ENCODE measurements at places on chromosomes 12 and 14. TPM values are rescaled to one million over a fixed set of nuclear protein-coding genes. Genes with fewer than 3 reads are reported as not detected.

GRCh38 chr12:4285070-4285469, 11.5 kb downstream of the CCND2 start:
- no peak for DNase-seq

DNA sequence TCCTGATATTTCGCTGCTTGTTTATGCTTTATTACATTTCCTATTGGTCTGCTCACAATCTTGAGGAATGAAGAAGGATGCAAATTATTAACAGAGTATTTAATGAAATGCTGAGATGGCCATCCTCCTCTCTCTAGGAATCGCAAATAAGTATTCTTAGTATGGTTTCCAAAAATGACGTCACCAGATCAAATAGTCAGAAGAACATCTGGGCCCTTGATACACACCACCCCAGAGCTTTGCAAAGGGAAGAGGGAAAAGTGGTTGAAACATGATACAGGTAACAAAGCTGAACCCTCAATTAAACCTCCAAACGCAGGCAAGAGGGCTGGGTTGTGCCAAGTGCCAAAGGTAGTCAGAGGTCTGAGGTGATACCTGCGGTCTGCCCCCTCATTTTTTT, 107.3 kb downstream of the BCL11B start:
- no peak for DNase-seq

- DNase-seq, result no peak
Measured at GRCh38 chr12:124869059-124869665, 5.5 kb upstream of the SCARB1 start.

DNA sequence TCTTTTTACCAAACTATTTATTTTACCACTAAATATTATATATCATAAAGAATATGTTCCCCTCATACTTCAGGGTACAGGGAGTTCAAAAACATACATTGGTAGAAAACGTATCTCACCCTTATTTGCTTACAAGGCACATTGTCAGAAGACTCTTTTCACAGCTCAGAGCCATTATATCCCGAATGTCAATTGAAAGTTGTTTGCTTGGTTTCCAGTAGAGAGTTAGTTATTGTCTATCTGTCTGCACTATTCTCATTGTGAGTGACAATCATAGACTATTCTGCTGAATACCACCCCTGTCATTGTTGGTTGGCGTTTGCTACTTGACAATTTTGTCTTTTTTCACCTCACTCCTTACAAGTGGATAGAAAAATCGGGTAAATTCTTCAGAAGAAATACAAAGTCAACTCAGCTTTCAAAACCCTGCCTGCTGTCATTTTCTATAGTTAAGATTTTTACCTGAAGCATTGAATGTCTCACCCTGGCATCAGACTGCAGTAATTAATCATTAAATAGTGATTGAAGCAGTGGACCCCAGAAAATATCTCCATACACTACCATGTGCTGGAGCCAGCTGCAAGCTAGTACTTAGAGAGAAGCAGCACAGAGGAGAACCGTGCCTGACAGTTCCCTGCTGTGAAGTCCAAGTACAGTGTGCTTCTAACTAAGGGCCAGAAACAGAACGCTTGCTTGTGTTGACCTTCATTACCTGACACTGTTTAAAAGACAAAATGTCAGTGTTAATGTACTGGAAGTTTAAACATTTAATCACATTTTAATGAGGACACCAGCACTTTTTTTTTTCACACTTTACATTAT, 510.6 kb downstream of the RERGL start:
- no peak for DNase-seq

LRP1 gene
- total RNA-seq, result 37.1 TPM

GRCh38 chr12:16297521-16297920, 20.0 kb upstream of the SLC15A5 start:
- DNase-seq, result no peak

ZNF10 gene
- total RNA-seq, result 7.0 TPM

GRCh38 chr12:10673659-10674384, at the start of gene STYK1:
Gene STYK1 (minus strand): TSS chr12:10674052. CDS start chr12:10634618, 39,434 bp downstream.
- peak; percentile 52 for DNase-seq

GRCh38 chr12:107822356-107822755, 47.9 kb downstream of the ASCL4 start:
- no peak for DNase-seq

DNA sequence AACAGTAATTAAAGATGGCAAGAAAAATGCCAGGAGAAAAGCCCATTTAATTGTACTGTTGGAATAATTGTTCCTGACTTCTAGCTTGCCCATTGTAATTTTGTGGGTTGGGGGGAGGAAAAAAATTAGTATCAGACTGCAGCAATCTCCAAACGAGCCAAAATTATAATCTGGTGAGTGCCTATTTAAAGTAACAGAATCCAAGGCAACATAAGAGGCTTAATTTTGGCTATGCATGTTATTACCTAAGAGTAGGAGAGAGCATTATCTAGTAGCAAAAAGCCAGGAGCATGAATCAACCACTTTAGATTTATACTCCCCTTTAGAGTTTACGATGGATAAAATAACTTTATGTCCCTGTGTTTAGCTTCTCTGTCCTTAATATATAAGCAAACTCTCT, 14.6 kb upstream of the DENND5B start:
- no peak for DNase-seq

DNA sequence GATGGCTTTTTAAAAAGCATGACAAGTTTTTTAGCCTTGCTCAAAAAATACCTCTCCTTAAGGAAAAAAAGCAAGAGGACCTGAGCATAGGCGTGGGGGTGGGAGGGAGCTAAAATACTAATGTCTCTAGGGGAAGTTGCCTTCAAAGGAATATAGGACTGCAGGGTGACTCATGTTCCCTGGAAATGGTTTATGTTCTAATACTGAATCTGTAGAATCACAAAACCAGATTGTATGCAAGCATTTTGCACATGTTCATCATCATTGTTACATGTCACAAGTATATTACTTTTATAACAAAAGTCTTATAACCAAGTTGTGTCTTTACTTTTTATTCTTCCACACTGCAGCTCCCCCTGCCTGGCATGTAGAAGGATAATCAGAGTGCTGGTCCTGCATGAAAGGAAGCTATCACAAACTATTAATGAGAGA, 36.6 kb downstream of the GPR135 start:
- DNase-seq, result no peak

SPIC gene
- not detected for total RNA-seq

GRCh38 chr12:13843841-13844240, 137.6 kb downstream of the GRIN2B start:
- DNase-seq, result no peak

SLC24A4 gene
- total RNA-seq, result not detected

DNA sequence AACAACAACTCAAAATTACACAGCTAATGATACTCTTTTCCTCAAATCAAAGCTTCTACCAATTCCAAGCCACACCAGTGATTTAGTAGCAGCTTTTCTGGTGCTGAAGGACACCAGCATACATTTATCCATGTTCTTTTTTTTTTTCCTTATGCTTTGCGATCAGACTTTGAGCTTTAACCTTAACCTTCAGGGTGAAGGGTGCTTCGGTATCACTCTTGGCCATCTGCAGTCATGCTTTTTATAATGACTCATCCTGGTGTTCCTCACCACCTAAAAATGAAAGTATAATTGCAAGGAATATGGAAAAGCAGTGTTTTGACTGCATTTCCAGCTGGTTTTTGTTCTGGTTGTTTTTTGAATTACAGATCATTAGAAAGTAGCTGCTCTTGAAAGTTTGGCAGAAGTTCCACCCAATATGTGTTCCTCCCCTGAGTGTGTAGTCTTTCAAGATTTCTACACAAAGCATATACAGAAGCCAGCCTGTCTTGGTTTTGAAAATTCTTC, 1.3 kb upstream of the SLC41A2 start:
- DNase-seq, result peak; percentile 47

SDS gene
- total RNA-seq, result not detected

PRH2 gene
- total RNA-seq, result not detected

- no peak for DNase-seq
Measured at GRCh38 chr14:61932974-61933373, 170.8 kb downstream of the SNAPC1 start.

DNA sequence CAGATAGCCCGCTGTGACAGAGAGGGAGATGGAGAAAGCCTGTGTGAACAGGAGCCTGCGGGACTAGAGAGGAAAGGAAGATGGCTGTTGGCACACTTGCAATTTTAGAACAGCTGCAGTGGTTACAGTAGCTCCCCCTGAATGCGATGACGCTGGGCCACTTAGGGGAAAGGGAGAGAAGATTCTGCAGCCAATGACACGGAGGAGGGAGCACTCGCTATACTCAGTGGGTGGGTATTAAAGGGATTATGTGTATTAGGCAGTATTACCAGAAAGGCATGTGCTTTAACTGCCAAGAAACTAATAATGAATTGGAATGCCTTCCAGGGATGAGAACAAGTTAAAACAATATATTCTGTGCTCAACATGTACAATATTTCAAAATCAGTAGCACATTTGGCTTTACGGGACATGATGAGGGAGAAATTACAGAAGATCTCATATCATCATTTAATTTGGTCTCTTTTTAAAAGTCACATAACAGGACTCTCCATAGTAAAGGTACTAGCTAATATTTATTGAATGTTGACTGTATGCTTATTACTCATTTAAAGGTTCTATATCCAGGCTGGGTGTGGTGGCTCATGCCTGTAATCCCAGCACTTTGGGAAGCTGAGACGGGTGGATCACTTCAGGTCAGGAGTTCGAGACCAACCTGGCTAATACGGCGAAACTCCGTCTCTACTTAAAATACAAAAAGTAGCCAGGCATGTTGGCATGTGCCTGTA, 35.9 kb upstream of the FOS start:
- peak; percentile 93 for DNase-seq

HAL gene
- total RNA-seq, result not detected

OVCH1 gene
- not detected for total RNA-seq

GRCh38 chr12:26701604-26702215, 131.3 kb downstream of the ITPR2 start:
- DNase-seq, result peak; percentile 69

IL22 gene
- not detected for total RNA-seq

- no peak for DNase-seq
Measured at GRCh38 chr12:79920421-79921238, 14.3 kb downstream of the PPP1R12A start.

DNA sequence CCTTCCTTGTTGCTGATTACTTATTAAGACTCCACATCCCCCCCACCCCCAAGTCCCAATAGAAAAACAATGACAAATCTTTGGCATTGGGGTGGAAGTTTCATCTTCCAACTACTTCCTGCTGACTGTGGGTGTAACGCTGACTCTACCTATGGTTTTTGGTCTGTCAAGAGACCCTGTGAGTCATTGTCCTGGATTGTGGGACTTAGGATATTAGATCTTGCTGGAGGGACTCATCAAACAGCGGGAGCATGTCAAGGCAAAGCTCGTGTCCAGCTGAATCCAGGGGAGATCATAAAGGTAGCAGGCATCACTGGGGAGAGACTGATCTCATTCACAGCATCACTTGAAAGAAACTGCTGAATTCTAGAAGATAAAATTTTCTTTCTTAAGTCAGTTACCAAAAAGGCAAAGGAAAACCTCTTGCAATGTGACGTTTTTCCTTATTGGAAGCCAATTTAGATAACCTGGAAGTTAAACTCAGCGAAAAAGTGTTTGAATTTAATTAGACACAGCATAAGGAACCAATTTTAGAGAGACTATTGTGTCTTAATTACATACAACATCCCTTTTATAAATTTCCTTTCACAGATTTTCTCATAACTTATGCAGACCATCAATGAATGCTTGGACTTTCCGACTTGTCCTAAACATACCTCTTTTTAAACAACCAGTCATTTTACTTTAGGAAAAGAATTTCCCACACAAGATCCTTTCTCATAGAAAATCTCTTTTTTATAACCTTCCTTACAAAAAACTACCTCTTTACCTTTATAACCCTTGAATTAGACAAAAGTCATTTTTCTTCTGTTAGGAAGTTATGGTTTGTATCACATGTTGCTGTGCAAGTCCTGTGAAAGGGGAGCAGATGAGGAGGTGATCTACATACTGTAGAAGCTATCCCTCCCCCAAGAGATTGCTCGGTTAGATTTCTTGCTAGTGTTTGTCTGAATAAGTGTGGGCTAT, 94.6 kb upstream of the SCAF11 start:
- DNase-seq, result no peak

GRCh38 chr14:76834241-76834661, 8.0 kb downstream of the LRRC74A start:
- peak; percentile 24 for DNase-seq

SPTB gene
- total RNA-seq, result 9.2 TPM

DNA sequence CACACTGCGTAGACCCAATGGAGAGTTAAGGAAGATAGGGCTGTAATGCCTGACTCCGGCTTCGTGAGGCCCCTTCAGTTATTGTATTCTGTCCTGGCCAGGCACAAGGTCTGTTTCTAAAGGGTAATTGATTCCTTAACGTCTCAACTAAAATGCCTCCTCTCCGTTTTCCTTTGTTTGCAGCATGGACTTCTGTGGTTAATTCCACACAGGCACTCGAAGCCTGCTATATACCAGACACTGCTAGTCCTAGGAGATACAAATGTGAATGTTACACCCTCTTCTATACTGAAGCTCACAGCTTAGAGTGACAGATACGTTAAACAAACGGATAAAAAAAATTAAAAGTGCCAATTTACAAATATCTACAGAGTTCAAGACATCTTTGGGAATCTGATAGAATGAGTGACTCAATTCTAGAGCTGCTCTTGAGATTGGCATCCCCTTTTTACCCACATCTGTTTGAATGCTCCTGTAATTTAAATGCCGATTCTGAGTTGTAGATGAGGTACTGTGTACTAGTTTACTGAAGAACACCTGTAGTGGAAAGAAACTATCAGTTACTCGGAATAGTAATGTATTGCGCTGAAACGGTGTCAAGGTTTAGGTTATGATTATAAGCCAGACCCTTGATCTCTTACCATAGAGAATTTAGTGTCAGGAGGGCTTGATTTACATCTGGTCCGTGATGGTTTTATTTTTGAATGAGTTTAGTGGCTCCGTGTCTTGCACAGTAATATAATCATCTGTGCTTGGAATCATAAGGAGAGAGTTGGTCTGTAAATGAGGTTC, 784 bp downstream of the PSMA6 start:
- DNase-seq, result no peak

SYT1 gene
- 0.66 TPM for total RNA-seq

PAPLN gene
- total RNA-seq, result 4.2 TPM

GRCh38 chr14:96729889-96730288, 67.3 kb upstream of the VRK1 start:
- no peak for DNase-seq

DNA sequence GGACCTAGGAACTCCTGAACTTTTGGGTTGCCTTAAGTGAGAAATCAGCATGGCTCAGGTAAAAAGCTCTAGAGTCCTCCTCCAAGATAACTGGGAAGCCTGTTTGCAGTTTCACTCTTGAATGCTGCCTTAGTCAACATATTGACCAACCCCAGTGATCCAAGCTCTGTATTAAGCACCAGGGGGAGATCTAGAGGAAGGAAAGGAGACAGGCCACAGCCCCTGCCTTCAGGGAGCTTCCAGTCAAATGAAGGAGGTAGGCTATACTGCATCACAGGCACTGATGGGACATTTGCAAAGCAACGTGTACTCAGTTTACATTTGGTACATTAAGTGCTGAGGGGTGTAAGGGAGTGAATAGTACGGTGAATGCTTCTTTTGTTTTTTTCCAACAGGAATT, 1.2 kb upstream of the CSAD start:
- no peak for DNase-seq

PLEKHA5 gene
- total RNA-seq, result 53.7 TPM

DNA sequence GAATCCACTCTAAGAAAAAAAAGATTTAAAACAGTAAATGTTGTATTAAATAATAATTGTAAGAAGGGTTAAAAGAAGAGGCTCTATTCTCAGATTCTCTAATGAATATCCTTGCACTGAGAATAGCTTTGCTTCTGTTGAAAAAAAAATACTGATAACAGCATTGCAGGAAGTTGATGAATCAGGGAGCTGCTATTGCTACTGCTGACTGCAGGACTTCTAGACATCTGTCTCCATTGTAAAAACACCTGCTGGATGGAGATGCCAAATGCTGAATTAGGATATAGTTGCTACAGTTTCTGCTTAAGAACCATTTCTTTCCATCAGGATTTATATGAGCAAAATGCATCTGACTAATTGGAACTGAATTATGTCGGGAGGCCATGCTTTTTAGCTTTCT, 50.3 kb upstream of the ANP32D start:
- peak; percentile 41 for DNase-seq

Data from cardiac muscle cell (in vitro differentiated cells and primary cell).